CD4-positive, alpha-beta T cell treated with Interleukin-2 at 100 ng/mL for 4 hours (primary cell): ENCODE measurements at places on chromosomes 2 and 18.

- no peak for DNase-seq
These were observed 176.2 kb upstream of the ZC3H15 start for GRCh38 chr2:186309901-186310300.

DNA sequence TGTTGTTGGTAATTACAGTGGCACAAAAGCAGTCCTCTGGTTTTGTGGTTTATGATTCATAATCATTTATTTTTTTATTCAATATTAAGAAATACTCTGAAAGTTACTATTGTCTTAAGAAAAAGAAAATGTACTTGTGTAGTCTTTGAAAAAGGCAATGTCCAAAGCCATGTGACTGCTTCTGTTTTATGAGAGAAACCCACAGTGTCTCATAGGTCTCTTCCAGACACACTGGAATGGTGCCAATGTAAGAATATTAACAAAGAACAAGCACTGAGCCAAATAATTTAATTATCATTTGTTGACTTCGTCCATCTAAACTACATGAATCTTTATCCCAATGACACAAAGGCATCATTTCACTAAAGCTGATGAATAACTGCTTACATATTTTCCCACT is 62.5 kb downstream of the RPRM start:
- no peak for DNase-seq

DNA sequence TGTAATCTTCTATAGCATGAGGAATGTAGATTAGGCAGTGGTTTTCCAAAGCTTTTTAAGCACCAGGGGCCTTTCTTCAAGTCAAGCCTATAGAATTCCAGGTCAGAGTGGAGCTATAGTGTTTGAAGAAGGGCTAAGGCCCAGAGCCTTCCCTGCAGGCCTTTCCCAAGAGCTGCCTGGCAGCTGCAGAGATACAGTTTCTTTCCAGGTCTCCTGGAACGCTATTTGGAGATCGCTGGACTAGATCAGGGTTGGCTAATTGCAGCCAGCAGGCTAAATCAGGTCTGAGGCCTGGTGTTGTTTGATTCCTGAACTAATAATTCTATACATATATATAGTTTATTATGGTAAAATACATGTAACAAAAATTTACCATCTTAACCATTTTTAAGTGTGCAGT is 319.0 kb upstream of the SPRED2 start:
- DNase-seq: no peak

GRCh38 chr2:97726261-97727064 is 13.1 kb downstream of the ZAP70 start:
- no peak for DNase-seq

- DNase-seq: no peak
These were observed 95.7 kb downstream of the BIRC6 start for GRCh38 chr2:32452338-32453064.

GRCh38 chr18:63817441-63818051 is 42.3 kb downstream of the SERPINB7 start:
- no peak for DNase-seq

DNA sequence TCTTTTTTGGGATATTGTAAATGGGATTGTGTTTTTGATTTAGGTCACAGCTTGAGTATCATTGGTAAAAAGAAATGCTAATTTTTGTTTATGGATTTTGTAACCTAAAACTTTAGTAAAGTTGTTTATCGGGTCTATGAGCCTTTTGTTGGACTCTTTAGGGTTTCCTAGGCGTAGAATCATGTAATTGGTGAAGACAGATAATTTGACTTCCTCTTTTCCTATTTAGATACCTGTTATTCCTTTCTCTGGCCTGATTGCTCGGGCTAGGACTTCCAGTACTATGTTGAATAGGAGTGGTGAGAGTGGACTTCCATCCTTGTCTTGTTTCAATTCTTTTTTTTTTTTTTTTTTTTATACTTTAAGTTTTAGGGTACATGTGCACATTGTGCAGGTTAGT is 149.0 kb downstream of the QPCT start:
- DNase-seq: no peak

DNA sequence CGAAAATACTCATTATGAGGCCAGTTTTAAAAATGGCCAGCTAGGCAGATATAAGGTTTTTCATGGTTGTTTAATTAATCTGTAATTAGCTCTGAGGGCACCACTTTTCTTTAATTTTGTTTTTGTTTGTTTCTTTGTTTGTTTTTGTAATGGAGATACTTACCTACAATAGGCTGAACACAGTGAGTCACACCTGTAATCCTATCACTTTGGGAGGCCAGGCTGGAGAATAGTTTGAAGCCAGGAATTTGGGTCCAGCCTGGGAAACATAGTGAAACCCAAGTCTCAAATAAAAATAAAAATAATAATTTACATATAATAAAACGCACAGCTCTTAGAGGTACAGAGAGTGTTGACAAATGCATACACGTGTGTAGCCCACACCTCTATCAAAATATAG is 56.8 kb upstream of the MSH2 start:
- no peak for DNase-seq

- no peak for DNase-seq
These were observed 1579.7 kb upstream of the SLC39A10 start for GRCh38 chr2:194077366-194077765.

DNA sequence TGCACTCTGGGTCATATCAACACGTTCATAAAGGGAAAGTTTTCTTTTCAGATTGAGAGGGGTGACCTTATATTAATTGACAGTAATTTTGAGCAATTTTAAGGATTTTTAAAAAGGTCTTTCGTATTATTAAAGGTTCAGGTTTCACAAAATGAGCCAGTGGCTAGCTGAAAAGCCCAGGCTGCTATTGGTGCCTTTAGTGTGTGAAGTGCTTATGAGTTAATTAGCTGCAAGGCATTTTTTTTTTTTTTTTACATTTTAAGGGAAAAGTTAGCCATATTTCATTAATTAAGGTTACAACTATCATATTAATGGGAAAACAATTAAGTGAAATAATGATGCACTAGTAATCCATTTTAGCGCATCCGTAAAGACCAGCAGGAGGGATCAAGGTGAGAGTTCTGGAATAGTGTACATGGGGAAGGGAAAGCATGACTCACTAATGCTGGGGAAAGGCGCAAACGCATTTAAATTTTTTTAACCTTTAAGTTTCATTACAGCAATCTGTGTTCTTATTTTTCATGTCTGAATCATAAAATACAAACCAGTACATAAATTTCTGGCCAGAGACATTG is 200.0 kb downstream of the ZNF407 start:
- no peak for DNase-seq

DNA sequence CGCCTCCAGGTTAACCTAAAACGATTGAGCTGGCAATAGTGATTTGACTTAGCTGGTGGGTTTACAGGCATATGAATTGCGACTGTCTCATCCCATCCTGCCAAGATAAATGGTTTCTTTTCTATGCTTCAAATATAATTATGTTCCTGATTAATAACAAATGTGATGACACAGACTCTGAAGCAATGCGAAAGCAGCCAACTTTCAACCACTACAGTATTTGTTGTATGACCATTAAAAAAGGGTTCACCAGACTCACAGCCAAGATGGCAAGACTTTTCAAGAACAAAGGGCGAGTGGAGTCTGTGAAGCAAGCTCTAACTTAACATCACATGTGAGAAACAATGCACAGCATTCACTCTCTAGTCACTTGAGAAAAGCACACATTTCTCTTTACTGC is 186.6 kb downstream of the PID1 start:
- no peak for DNase-seq

- no peak for DNase-seq
These were observed at the start of the genes COL4A3 and COL4A4 for GRCh38 chr2:227163998-227164762. COL4A3 (plus strand) TSS chr2:227164624; CDS start chr2:227164727, 103 bp downstream. COL4A4 (minus strand) TSS chr2:227164205; CDS start chr2:227147483, 16,722 bp downstream.

- no peak for DNase-seq
These were observed 252.4 kb downstream of the RNF144A start for GRCh38 chr2:7169593-7169992.

- no peak for DNase-seq
These were observed 109.4 kb upstream of the SERTAD2 start for GRCh38 chr2:64763126-64763525.

DNA sequence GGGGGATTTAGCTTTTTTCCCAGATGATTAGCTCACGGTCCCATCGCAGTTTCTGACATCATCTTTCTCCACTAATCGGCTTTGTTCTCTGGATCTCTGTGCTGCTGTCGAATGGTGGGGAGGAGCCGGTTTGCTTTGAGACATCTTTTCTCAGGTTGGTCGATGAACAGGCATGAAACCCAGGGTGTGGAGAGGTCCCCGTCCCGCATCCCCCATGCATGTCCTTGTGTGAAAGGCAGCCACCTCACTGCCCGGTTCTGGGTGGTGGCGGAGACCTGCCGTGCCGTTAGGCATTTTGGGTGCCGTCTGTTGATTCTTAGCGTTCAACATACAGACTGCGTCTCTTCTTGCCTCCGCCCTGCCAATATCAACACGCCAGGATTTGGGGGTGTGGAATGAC is 57.8 kb downstream of the CTDP1 start:
- no peak for DNase-seq

DNA sequence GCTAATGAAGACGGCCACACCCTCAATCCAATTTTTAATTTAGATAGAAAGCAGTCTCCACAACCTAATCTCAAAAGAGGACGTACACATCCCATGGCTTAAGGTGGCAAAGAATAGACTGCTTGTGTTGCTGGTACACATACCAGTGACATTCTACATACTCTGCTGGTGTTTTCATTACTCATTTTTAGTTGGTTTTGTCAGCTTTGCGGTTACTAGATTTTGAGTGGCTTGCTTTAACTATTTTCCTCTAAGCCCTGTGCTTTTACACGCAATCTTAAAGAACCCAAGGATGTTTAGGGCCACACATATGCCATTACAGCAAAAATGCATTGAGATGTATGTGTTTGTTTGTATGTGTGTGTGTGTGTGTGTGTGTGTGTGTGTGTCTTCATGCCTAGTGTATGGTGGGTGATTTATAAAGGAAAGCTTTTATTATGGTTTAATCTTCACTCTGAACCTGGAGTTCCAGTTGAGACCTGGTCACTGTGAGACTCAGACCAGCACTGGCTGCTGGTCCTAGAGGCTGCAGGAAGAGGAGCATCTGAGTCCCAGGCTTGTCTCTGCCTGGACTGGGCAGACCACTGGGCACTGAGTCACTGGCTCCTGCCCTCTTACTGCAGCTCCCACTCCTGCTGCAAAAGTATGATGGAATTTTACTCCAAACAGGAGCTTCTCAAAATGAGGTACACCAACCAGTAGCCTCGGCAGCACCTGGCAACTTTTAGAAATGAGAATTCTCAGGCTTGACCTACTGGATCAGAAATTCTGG is 415.9 kb downstream of the NBAS start:
- DNase-seq: no peak
